ENCODE measurements at places on chromosomes 12 and 14.

DNA sequence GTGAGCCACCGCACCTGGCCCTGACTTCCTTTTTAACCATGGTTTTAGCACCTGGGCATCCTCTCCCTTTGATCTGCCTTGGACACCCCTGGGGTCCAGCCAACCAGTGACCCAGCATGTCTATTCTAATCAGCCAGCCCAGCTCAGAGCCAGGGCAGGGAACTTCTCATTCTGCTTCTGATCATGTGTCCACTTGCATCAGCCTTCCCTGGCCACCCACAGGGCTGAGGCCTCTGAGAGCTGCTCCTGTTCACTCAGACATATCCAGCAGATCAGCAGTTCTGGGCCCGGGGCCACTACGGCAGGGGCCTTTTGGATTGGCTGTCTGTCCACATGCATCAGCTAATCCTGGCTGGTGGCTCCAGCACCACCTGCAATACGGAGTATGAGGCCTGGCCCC lies 117.9 kb upstream of the MAP1LC3B2 start:
- no peak for DNase-seq

DNA sequence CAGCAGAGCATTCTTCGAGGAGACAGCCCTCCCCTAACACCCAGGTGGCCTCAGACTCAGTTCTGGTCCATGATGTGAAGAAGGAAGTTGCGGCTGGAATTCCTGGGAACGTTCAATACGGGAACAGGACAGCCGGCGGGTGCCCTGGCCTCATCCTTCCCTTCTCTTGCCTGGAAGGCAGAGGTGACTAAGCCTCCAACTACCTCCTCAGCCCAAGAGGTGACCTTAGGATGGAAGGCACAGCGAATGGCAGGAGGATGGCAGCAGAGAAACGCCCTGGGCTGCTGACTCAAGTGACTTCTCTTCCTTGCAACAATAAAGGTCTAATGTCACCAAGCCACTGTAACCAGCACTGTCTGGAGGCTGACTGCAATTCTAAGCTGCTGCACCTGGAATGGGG lies 36.1 kb downstream of the DHX37 start:
- no peak for DNase-seq

- no peak for DNase-seq
These were observed 313.3 kb upstream of the SFSWAP start for GRCh38 chr12:131397493-131398181.

- DNase-seq: no peak
These were observed 49.2 kb downstream of the TMEM132D start for GRCh38 chr12:129854591-129854990.

DNA sequence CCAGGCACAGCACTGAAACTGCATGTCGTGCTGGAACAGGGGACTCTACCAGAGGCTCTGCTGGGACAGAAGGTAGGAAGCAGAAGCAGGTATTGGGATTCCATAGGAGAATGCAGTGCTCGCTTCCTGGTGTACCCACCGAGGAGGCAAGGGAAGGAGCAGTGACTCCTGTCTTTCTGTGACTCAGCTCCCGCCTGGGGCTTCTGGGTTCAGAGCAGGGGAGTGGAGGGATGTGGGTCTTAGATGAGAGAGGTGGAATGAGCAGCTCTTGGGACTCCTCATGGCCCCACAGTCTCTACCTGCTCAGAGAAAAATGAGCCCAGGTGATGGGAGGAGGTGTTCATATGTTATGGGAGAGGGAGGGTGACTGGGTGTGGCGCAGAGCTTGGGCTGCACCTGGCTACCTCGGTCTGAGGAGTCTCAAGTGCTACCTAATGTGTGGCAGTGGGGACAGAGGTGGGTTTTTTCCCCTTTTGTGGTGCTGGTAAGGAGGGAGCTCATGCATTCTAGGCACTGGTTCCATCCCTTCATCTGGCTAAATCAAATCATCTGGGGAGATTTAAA lies 26.3 kb downstream of the WNT5B start:
- DNase-seq: no peak

DNA sequence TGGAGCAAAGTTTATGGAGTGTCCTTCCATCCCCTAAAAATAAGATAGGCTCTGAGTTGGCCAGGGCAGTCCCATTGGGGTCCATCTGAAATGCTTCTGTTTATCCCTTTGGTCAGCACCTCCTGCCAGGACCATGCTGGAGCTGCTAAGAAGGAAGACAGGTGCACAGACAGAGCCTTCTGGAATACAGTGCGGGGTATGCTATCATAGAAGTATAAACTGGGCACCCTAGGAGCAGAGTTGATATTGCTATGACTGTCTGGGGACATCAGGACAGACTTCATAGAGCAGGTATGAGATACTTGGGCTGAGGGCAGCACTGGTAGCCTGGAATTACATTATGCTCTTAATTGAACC lies 170.4 kb upstream of the HIF1A start:
- no peak for DNase-seq

DNA sequence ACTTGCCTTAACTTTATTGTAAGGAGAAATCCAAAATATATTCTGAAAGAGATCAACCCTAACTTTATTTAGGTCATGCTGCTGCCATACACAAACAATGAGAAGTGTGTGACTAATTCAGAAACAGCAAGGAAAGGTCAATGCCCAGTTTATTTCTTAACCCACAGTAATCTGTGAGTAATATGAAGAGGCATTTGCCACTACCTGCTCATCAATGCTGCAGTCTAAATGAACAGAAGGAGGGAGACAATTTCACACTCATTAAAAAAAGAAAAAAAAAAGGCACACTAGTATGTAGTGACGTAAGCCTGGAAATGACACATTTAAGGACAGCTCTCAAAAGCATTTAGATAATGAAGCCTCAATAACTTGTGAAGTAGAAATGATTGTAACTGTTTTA lies 90.5 kb upstream of the FOXN3 start:
- DNase-seq: no peak

- no peak for DNase-seq
These were observed 158.6 kb upstream of the PARP11 start for GRCh38 chr12:4031703-4032291.

DNA sequence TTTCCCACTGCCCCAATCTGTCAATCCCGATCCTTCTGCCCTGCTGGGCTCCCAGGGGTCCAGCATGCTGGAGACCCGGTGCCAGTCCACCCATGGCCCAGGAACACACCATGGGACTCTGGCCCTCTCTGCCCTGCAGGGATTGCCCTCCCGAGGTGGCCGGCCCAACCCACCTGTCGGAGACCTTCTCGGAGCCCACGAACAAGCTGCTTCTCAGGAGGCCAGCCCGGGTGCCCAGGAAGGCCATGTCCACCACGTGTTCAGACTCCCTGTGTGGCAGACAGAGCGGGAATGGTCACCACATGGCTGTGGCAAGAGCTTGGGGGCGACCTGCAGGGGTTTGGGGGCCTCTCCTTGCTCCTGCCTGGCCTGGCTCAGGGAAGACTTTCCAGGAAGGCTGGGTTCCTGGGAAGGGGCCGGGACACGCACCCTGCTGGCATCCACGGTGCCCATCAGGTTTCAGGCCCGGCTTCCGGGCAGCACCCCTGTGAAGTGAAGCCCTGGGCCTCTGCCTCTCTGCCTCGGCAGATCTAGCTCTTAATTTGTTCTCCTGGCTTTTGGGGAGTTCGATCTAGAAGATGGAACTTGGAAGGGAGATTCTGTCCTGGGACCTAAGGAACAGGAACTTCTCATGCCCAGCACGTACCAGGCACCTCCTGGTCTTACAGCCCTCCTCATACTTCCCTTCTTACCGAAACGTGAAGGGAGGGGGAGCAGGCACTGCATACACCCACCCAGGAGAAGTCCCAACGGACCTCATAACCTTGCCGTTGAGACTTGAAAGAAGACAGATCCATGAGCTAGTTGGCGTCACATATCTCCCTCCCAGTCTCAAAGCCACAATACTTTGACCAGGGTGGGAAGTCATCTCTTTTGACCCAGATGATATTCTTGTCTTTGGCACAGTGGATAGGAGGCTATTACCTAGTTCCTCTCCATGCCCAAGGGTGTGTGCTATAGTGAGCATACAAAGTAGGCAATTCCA lies 26.3 kb downstream of the LRTM2 start:
- no peak for DNase-seq
